Uterus (tissue), 4 donors: ENCODE measurements at places on chromosomes 3 and 15. TPM values are rescaled to one million over a fixed set of nuclear protein-coding genes. Genes with fewer than 3 reads are reported as not detected.

The ATP13A5 gene
- total RNA-seq: not detected

The HES1 gene
- total RNA-seq: 50.9 TPM

The NMNAT3 gene
- 5.8 TPM for total RNA-seq

The NUP210 gene
- total RNA-seq: 0.29 TPM

The CCR4 gene
- not detected for total RNA-seq

The MYRIP gene
- 8.2 TPM for total RNA-seq

The GUCA1C gene
- not detected for total RNA-seq

The ELL3 gene
- not detected for total RNA-seq

The MORC1 gene
- total RNA-seq: not detected

The ECE2 gene
- total RNA-seq: not detected

GRCh38 chr15:62756326-62756994, 286.1 kb upstream of the TPM1 start:
- DNase-seq: no peak
- H3K4me3 ChIP-seq: no peak overlapping the region
- no peaks in the 10 kb centered on the region for H3K36me3 ChIP-seq
- peak overlapping the region; percentile 80 for H3K27ac ChIP-seq
- H3K4me1 ChIP-seq: no peaks in the 10 kb centered on the region

GRCh38 chr3:159604151-159604581, 384.5 kb upstream of the IL12A start:
- H3K36me3 ChIP-seq: no peaks in the 10 kb centered on the region
- no peak for DNase-seq
- H3K4me1 ChIP-seq: no peaks in the 10 kb centered on the region
- H3K27me3 ChIP-seq: no peaks in the 10 kb centered on the region

GRCh38 chr3:156497326-156497725, 57.6 kb downstream of the SSR3 start:
- no peaks in the 10 kb centered on the region for H3K36me3 ChIP-seq
- no peak overlapping the region for H3K27ac ChIP-seq
- no peak overlapping the region for H3K4me3 ChIP-seq
- no peak for DNase-seq

DNA sequence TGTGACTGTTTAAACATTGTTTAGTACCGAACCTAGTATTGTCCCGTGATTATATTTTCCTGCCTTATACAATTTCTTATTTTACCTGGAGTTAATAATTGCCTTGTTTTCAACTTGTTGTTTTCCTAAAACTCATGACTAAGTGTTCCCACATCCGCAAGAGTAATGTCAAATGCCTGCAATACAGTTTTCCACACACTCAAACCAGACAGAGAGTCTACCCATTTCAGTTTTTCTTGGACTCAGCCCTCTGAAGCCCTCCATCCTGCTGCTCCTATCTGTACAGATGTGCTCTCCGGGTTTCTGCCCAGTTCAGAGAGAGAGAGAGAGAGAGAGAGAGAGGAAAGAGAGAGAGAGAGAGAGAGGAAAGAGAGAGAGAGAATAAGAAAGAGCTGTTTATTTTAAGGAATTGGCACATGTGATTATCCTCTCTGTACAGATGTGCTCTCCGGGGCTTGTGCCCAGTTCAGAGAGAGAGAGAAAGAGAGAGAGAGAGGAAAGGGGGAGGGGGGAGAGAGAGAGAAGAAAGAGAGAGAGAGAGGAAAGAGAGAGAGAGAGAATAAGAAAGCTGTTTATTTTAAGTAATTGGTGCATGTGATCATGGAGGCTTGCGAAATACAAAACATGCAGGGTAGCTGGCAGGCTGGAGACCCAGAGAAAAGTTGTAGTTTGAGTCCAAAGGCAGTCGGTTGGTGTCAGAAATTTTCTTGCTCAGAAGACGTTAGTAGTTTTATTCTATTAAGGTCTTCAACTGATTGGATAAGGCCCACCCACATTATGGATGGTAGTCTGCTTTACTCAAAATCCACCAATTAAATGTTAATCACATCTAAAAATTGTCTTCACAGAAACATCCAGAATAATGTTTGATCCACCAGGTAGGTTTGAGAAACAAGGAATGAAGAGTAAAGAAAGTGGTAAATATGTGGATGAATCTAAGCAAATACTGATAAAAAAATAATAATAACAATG, 104.1 kb upstream of the GOLGA8J start:
- no peaks in the 10 kb centered on the region for H3K4me1 ChIP-seq
- no peaks in the 10 kb centered on the region for H3K27me3 ChIP-seq
- peak overlapping the region; percentile 62 for H3K27ac ChIP-seq
- H3K36me3 ChIP-seq: no peaks in the 10 kb centered on the region
- H3K4me3 ChIP-seq: no peak overlapping the region

GRCh38 chr15:46365572-46365971, 730.7 kb downstream of the SQOR start:
- no peak for DNase-seq
- H3K4me3 ChIP-seq: no peak overlapping the region
- H3K27me3 ChIP-seq: no peaks in the 10 kb centered on the region
- H3K27ac ChIP-seq: peak overlapping the region; percentile 60

GRCh38 chr15:87493803-87494202, 762.7 kb downstream of the NTRK3 start:
- no peaks in the 10 kb centered on the region for H3K36me3 ChIP-seq
- no peaks in the 10 kb centered on the region for H3K27me3 ChIP-seq
- no peaks in the 10 kb centered on the region for H3K4me1 ChIP-seq
- no peak overlapping the region for H3K4me3 ChIP-seq
- DNase-seq: no peak
- no peak overlapping the region for H3K27ac ChIP-seq

DNA sequence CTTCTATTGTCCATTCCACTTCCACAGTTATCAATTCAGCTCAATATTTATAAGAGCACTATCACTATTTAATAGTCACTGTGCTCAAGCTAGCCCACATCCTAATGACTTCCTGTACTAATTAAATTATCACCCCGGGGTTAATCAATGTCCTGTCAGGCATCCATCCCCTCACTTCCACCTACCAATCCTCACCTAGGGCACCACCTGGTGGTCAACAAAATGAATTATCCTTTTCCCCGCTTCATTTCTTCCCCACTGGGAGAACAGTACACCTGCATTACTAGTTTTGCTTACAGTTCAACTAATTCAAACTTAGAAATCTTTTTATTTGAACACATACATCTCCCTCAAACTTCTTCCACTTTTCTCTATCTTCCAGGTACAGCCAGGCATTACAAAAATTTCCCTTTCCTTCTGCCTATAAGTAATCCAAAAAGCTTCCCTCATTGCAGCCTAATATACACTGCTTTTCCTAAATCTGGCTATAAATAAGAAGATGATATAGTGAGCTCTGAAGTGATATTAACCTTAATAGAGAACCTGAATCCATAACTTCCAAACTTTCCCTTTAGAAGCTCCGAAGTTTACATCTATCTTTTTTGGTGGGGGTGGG, 68.5 kb downstream of the TMCC1 start:
- no peaks in the 10 kb centered on the region for H3K36me3 ChIP-seq
- H3K4me3 ChIP-seq: no peak overlapping the region
- no peak overlapping the region for H3K27ac ChIP-seq
- DNase-seq: no peak
- no peaks in the 10 kb centered on the region for H3K4me1 ChIP-seq

GRCh38 chr3:187906416-187906815, 161.1 kb upstream of the BCL6 start:
- no peaks in the 10 kb centered on the region for H3K27me3 ChIP-seq
- H3K27ac ChIP-seq: peak overlapping the region; percentile 69
- H3K4me1 ChIP-seq: peaks cover 17% of the 10 kb centered on the region
- no peaks in the 10 kb centered on the region for H3K36me3 ChIP-seq
- DNase-seq: peak; percentile 58

DNA sequence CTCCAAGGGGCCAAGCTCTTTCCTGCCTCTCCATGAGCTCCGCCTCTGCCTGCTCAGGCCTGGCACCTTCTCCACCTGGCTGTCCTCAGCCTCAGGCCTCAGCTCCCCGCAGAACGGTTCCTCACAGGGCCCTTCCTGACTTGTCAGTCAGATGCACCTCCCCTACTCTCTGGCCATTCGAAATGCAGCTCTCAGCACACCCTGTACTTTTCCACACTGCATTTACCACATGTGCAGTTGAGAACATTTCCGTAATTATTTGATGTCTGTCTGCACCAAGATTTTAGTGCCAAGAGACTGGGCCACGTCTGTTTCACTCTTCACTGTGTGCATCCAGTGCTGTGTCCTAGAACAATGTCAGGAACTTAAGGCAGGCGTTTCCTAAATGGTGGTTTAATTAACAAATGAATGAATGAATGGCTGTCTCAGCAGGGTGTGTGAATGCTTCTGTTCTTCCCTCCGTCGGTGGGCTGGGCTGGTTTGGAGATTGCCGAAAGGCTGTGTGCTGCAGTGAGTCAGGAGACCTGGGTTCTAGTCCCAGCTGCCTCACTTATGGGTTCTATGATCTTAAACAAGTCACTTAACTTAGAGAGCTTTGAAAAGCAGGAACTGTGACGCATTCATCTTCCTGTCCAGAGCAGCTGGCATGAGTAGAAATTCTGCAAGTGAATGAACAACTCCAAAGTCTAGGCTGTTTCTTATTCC, 5.4 kb downstream of the MUC4 start:
- no peak overlapping the region for H3K27ac ChIP-seq
- no peak overlapping the region for H3K4me3 ChIP-seq
- H3K4me1 ChIP-seq: peaks cover 8% of the 10 kb centered on the region
- H3K27me3 ChIP-seq: no peaks in the 10 kb centered on the region
- no peaks in the 10 kb centered on the region for H3K36me3 ChIP-seq

DNA sequence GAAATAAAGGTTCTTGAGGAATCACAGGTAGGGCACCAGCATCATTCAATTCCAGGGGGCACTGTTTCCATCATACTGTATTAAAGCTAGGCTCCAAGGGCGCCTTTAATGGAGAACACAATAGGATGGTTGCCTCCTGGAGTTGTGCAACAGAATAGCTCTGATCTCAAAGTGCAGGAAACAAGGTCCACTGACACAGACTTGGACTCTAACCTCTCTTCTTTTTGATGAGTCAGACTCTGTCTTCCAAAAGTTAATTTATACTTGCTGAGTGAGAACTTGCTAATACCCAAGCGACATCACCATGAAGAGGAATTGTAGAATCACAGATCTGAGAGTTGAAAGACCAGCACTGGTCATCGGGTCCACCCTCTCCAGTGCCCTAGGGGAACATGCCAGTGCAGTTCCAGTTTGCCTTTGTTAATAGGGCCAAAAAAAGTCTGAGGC, 94.4 kb upstream of the PHLDB2 start:
- H3K4me1 ChIP-seq: no peaks in the 10 kb centered on the region
- peak overlapping the region; percentile 87 for H3K27ac ChIP-seq
- no peak for DNase-seq
- no peaks in the 10 kb centered on the region for H3K36me3 ChIP-seq

- no peak overlapping the region for H3K27ac ChIP-seq
- DNase-seq: no peak
- no peak overlapping the region for H3K4me3 ChIP-seq
These were observed 37.4 kb upstream of the OR4F6 start for GRCh38 chr15:101765772-101766456.

DNA sequence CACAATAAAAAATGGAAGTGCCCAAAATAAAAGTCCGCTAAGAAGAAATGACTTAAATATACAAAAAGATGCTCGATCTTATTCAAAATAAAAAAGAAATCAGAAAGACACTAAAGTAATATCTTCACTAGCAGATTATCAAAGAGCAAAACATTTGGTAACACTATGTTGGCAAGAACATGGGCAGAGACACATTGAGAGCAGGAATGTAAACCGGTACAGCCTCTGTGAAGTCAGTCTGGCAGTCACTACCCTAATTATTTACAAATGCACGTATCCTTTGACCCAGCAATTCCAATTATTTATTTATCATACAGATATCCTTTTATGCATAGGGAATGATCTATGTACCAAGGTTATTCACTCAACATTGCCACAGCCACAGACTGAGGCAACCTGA, 34.5 kb downstream of the TBL1XR1 start:
- H3K4me1 ChIP-seq: no peaks in the 10 kb centered on the region
- no peak overlapping the region for H3K4me3 ChIP-seq
- DNase-seq: no peak
- H3K27ac ChIP-seq: no peak overlapping the region

- no peak overlapping the region for H3K27ac ChIP-seq
- H3K27me3 ChIP-seq: no peaks in the 10 kb centered on the region
- no peak for DNase-seq
- H3K36me3 ChIP-seq: no peaks in the 10 kb centered on the region
These were observed 47.3 kb upstream of the BCHE start for GRCh38 chr3:165884518-165884917.

DNA sequence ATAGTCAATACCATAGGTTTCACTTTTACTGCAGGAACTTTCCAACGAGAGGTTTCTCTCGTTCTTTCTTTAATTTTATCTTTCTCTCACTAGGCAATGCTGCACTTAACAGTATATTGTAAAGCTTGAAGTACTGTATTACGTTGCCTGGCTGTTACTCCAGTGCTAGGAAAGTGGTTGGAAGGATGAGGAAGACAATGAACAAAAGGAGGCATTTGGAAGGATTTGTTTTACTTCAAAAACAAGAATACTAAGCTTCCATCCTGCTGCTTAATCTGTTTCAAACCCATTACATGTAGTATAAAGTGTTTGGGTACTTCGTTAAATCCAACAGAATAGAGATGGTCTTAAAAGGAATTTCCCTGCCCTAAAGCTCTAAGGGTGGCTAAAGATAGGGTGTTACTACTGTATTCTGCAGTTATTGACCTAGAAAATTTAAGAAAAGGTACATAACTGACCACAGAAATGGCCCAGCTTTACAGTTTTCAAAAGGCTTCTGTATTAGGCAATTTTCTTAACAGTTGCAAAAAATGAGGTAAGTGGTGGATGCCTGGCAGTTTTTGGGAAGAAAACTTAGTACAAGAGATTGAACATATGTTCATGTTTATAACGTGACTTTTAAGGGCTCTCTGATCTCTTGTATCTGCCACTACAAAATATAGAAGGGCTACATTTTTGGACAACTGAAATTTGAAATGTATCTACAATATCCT, 785 bp upstream of the IFT57 start:
- H3K27me3 ChIP-seq: no peaks in the 10 kb centered on the region
- no peaks in the 10 kb centered on the region for H3K36me3 ChIP-seq
- peaks cover 5% of the 10 kb centered on the region for H3K4me1 ChIP-seq
- DNase-seq: no peak

DNA sequence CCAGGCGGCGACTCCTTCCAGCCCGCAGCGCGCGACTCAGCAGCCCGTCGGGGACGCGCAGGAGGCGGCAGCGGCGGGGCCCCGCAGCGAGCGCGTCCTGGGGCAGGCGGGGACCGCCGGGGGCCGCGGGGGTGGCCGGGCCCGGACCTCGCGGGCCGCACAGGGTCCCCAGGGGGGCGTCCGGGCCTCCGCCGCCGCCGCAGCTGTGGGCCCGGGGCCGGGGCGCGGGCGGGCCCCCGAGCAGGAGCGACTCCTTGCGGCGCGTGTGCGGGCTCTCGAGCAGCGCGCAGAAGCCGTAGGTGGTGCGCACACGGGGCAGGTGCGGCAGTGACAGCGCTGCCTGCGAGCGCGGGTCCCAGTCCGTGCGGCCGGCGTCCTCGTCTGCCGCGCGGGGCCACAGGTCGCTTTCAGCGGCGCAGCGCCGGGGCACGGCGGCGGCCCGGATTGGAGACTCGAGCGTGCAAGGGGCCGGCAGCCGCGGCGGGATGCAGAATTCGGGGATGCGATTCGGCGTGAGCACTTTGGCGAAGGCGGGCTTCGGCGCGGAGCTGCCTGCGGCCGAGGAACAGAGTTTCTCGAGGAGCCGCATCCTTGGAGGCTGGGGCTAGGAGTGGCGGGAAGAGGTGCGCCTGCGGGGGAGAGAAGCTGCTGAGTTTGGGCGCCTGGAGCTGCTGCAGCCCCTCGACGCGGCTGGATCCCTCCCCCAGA, 535 bp downstream of the C2CD4B start:
- DNase-seq: no peak
- no peaks in the 10 kb centered on the region for H3K4me1 ChIP-seq
- peaks cover 18% of the 10 kb centered on the region for H3K27me3 ChIP-seq
- H3K27ac ChIP-seq: peak overlapping the region; percentile 42
- H3K36me3 ChIP-seq: no peaks in the 10 kb centered on the region

- no peaks in the 10 kb centered on the region for H3K4me1 ChIP-seq
- no peak for DNase-seq
- H3K4me3 ChIP-seq: no peak overlapping the region
- no peaks in the 10 kb centered on the region for H3K27me3 ChIP-seq
These were observed 83.1 kb upstream of the FNDC3B start for GRCh38 chr3:171956181-171956683.
